ENCODE measurements at places on chromosomes 1 and 21.

DNA sequence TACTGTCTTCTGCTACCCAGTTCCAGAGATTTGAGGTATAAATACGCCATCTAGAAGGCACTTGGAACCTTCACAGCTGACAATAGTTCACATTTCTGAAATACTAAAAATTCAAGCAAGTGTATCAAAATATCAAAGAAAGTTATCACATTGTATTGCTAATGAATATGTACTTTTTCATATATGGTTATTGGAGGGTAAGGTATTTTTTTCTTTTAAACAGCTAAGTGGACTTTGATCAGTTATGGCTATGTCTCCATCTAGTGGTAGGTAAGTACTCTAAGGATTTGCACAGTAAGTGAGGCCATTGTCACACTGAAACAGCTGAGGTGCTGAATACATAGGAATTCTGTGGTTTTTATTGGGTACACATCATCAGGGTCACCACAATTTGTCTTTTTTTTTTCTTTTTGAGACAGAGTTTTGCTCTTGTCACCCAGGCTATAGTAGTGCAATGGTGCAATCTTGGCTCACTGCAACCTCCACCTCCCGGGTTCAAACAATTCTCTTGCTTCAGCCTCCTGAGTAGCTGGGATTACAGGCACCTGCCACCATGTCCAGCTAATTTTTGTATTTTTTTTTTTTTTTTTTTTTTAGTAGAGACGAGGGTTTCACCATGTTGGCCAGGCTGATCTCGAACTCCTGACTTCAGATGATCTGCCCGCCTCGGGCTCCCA, 49.1 kb upstream of the CR2 start:
- DNase-seq, result peak; percentile 42

GRCh38 chr1:191125950-191126349, 648.3 kb upstream of the BRINP3 start:
- no peak for DNase-seq

DNA sequence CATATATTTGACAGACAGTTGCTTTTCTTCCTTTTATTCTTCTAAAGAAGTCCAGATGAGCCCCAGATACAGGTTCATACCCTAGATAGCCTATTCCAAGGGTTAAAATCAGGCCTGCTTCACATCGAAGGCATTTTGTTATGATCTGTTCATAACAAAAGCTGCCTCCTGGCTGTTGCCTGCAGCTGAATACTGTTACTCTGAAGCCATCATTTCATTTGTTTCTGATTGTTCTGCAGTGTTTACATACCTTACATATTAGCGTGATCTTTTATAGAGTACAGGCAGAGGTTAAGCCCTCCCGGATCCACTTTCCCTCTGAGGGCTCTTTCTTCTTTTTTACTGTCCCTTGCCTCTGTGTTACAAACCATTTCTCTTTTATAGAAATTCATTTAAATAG, 219.0 kb upstream of the HOOK1 start:
- no peak for DNase-seq

- DNase-seq, result no peak
Observed at GRCh38 chr1:167362638-167363037, 142.0 kb downstream of the POU2F1 start.

GRCh38 chr1:233281711-233282581, 13.6 kb downstream of the PCNX2 start:
- no peak for DNase-seq

GRCh38 chr1:187985897-187986654, 1157.3 kb downstream of the PLA2G4A start:
- DNase-seq, result no peak

DNA sequence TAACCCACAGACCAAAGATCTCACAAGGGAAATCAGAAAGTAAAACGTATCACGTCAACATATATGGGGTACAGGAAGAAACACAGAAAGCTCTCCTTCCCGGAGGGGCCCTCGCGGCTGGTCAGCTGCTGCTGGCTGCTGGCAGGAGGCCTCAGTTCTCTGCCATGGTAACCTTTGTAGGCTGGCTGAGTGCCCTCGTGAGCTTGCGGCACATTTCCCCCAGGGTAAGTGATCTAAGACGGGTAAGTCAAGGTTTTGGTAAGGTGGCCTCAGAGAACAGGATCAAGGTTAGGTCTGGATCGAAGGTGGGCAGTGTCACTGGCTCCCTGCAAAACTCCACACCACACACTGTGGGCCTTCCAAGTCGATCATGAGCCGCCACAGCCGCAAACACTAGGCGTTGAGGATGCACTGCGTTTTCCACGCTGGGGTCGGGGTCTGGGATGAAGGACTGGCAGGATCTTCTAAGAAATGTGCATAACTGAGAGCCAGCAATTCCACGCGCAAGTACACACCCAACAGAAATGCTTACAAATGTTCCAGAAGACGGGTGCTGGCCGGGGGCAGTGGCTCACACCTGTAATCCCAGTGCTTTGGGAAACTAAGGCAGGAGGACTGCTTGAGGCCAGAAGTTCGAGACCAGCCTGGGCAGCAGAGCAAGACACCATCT, 33.9 kb downstream of the WDR4 start:
- no peak for DNase-seq

- no peak for DNase-seq
Observed at GRCh38 chr1:206058927-206059292, 5.9 kb downstream of the RHEX start.

GRCh38 chr1:54364582-54364981, 41.6 kb downstream of the SSBP3 start:
- no peak for DNase-seq

GRCh38 chr1:176178316-176178715, 28.8 kb downstream of the COP1 start:
- DNase-seq, result no peak

GRCh38 chr1:90753556-90753955, 36.5 kb upstream of the BARHL2 start:
- DNase-seq, result no peak

DNA sequence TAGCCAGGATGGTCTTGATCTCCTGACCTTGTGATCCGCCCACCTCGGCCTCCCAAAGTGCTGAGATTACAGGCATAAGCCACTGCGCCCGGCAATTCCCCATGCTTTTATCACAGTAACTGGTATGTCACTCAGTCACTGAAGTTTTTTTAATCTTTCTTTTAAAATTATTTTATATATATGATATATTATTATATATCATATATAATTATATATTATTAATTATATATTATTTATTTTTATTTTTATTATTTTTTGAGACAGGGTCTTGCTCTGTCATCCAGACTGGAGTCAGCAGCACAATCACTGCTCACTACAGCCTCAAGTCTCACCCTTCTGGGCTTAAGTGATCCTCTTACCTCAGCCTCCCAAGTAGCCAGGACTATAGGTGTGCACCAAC, 18.3 kb downstream of the RC3H1 start:
- DNase-seq, result no peak

DNA sequence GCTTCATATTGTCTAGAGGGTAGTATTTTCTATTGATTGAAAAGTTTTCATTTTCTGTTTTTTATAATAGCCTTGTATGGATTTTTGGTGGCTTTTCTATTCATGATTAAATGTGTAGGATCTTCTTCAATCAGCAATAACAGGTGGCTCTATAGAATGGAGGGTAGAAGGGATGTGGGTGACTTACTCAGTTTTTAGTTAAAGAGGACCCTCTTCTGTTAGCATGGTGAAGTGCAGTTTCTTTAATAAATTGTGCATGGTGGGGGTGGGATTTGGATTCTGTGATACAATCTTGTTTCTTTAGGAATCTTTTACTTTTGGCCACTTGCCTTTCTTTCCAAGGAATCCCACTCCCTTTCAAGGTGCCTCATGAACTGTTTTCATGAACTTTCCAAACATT, 64.7 kb downstream of the SLC35A3 start:
- no peak for DNase-seq

- DNase-seq, result no peak
Observed at GRCh38 chr1:40004857-40005256, 35.7 kb upstream of the CAP1 start.

DNA sequence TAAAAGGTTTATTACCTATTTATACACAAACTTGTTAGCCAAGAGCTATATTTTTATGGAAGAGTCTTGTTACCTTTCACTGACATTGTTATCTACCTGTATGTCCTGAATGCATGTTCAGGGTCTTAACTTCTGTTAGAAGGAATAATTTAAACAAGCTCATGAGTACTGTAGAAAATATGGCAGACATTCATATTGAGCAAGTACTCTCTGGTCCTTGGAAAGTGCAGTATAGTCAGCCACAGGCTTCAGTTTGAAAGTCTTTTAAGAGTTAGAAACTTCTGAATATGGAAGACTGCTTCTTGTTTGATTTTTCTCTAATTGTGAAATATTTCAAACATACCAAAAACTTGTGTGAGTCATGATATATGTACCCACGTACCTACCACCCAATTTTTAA, 16.6 kb downstream of the DIP2A start:
- no peak for DNase-seq
